ENCODE measurements at places on chromosomes 3 and 15.

DNA sequence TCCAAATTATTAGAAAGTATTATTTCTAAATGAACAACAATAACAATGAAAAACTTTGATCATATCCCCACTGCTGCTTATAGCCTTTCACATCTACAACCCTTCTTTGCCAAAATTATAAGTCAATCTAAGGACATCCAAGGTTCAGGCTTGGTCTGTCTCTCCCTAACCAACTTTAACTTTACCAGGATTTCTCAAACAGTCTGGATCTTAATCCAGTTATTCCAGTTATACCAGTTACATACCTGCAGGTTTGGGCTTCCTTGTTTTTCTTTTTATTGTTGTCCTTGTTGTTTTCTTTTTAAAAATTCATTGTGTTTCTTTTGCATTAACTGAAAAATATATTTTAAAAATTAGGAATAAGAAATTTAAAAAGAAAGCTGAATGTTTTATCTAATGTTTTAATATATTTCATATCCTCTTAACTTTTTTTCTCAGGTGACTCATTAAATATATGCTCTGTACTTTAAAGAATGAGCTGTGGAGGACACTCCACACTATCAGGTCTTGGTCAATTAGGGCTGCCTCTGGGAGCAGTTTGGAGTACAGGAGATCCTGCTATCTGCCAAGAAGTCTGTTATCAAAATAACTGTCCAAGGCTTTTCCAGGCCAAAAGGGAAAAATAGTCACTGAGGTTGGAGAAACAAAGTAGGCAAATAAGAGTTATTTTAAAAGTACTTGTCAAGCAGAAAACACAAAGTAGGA is 421.4 kb downstream of the EPHA6 start:
- no peak for DNase-seq

GRCh38 chr3:126322181-126322967 is 34.8 kb downstream of the KLF15 start:
- DNase-seq, result no peak

- DNase-seq, result no peak
Observed at GRCh38 chr3:131007782-131008181, 18.8 kb downstream of the ASTE1 start.

GRCh38 chr3:75138345-75138744 is 523.9 kb upstream of the CNTN3 start:
- no peak for DNase-seq

- no peak for DNase-seq
Observed at GRCh38 chr3:124797426-124797945, 67.2 kb downstream of the UMPS start.

All from stimulated activated CD4-positive, alpha-beta T cell treated with anti-CD3 and anti-CD28 coated beads, Interleukin-4, amount 100 ng/mL, for 1 hour (primary cell).